Thoracic aorta (tissue), 2 donors: ENCODE measurements at places on chromosomes 4 and X. TPM values are rescaled to one million over a fixed set of nuclear protein-coding genes. Genes with fewer than 3 reads are reported as not detected.

The SOWAHB gene
- total RNA-seq: 0.27 TPM

The STPG2 gene
- total RNA-seq: not detected

The SPANXD gene
- total RNA-seq: not detected

The KLHL4 gene
- 0.95 TPM for total RNA-seq

The GPRASP1 gene
- 36.3 TPM for total RNA-seq

The CHRDL1 gene
- 48.6 TPM for total RNA-seq

The CSN1S1 gene
- not detected for total RNA-seq

The ITIH6 gene
- total RNA-seq: not detected

The TLL1 gene
- total RNA-seq: 3.7 TPM

The MAGEA2 gene
- total RNA-seq: not detected

The ARMCX1 gene
- total RNA-seq: 29.1 TPM

The GPRIN3 gene
- total RNA-seq: 5.7 TPM

- H3K4me3 ChIP-seq: no peak overlapping the region
- no peaks in the 10 kb centered on the region for H3K27me3 ChIP-seq
- peaks cover 5% of the 10 kb centered on the region for H3K4me1 ChIP-seq
- no peak for DNase-seq
- H3K27ac ChIP-seq: no peak overlapping the region
Measured at GRCh38 chr4:10285028-10285427, 168.4 kb upstream of the WDR1 start.

GRCh38 chr4:10164877-10165283 lies 48.3 kb upstream of the WDR1 start:
- no peak for DNase-seq
- H3K27me3 ChIP-seq: no peaks in the 10 kb centered on the region
- no peaks in the 10 kb centered on the region for H3K36me3 ChIP-seq
- no peak overlapping the region for H3K27ac ChIP-seq

DNA sequence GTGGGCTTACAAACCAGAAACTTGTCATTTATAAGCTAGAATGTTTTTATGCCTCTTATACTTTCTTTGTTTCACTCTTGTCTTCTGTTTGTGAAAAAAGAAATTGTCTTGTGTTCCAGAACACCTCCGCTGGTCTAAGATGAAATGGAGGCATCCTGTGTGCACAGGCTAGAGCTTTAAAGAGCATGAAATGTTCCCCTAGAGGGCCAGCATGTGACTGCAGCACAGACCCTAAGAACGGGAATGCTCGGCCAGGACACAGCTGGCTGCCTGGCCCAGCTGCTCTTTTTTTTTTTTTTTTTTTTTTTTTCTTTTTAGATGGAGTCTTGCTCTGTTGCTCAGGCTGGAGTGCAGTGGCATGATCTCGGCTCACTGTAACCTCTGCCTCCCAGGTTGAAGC lies 33.6 kb downstream of the SETD7 start:
- H3K4me1 ChIP-seq: no peaks in the 10 kb centered on the region
- no peak overlapping the region for H3K27ac ChIP-seq
- no peaks in the 10 kb centered on the region for H3K27me3 ChIP-seq
- no peak overlapping the region for H3K4me3 ChIP-seq
- peaks cover 45% of the 10 kb centered on the region for H3K36me3 ChIP-seq

GRCh38 chrX:115957862-115958490 lies 212.6 kb upstream of the AGTR2 start:
- no peak overlapping the region for H3K27ac ChIP-seq
- H3K36me3 ChIP-seq: no peaks in the 10 kb centered on the region
- no peaks in the 10 kb centered on the region for H3K27me3 ChIP-seq
- no peak for DNase-seq
- H3K4me1 ChIP-seq: no peaks in the 10 kb centered on the region

DNA sequence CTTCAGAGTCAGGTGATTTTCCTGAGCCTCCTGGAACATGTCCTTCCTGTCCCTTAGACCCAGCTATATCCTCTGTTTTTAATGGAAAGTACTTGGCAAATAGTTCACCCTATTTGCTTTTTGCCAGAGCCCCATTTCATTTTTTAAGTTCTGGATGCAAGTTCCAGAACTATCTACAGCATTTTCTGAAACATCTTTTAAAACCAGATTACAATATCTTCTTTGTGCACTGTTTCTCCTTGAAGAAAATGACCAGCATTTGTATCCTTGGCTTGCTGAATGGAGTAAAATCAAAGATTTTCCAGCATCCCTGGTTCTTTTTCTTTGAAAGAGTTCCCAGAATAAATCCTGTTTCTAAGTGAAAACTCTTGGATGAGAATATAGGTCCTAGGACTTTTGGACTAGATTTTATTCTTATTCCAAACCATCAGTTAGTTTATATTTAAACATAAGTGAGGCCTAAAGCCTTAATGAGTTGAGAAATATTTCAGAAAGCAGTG lies 224.3 kb downstream of the ANK2 start:
- no peaks in the 10 kb centered on the region for H3K36me3 ChIP-seq
- H3K27me3 ChIP-seq: no peaks in the 10 kb centered on the region
- no peak for DNase-seq

DNA sequence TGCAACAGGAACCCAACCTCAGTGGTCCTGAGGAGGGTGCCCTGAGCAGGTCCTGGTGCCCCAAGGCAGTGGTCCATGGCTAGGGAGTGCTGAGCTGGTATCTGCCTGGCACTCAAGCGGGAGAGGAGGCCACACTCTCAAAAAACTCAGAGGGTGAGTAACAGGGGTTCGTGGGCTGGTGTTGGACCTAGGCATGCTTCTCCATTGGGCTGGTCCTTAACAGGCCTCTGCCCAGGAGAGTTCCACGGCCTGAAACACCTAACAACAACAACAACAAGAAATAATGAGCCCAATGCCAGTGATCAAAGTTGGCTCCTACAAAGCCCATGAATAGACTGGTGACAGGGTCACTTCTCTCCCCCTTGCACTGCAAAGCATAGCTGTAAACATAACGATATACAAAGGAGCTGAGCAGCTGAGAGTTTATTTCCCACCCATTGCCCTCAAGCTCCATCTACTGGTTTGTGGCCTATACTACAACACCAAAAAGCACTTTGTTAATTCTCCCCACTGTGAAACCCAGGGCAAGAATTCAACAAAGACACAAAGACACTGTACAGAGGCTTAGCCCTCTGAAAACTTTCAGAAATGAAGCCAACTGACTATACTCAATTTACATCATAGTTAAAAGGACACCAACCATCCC lies 736.1 kb upstream of the ADGRL3 start:
- H3K4me3 ChIP-seq: no peak overlapping the region
- no peaks in the 10 kb centered on the region for H3K27me3 ChIP-seq
- H3K27ac ChIP-seq: no peak overlapping the region

- H3K27me3 ChIP-seq: no peaks in the 10 kb centered on the region
- H3K4me3 ChIP-seq: no peak overlapping the region
- no peaks in the 10 kb centered on the region for H3K4me1 ChIP-seq
- H3K36me3 ChIP-seq: no peaks in the 10 kb centered on the region
- H3K27ac ChIP-seq: no peak overlapping the region
- DNase-seq: no peak
Measured at GRCh38 chrX:142999199-142999701, 26.5 kb upstream of the SPANXN4 start.

- DNase-seq: no peak
- H3K27ac ChIP-seq: no peak overlapping the region
- no peaks in the 10 kb centered on the region for H3K36me3 ChIP-seq
- no peaks in the 10 kb centered on the region for H3K27me3 ChIP-seq
- no peaks in the 10 kb centered on the region for H3K4me1 ChIP-seq
- no peak overlapping the region for H3K4me3 ChIP-seq
Measured at GRCh38 chrX:35858906-35859305, 60.6 kb upstream of the CFAP47 start.

- H3K4me1 ChIP-seq: peaks cover 5% of the 10 kb centered on the region
- peak within 1 kb of the TSS; percentile 72 for H3K4me3 ChIP-seq
- H3K27ac ChIP-seq: peak within 1 kb of the TSS; percentile 51
- DNase-seq: peak; percentile 28
- H3K36me3 ChIP-seq: no peaks in the 10 kb centered on the region
Measured at GRCh38 chrX:33211356-33212260, at the start of gene DMD. TSS of gene DMD (minus strand) at chrX:33211549. CDS start at chrX:33211312, 237 bp downstream.

- no peak for DNase-seq
- H3K27ac ChIP-seq: no peak overlapping the region
- no peaks in the 10 kb centered on the region for H3K27me3 ChIP-seq
- no peak overlapping the region for H3K4me3 ChIP-seq
- no peaks in the 10 kb centered on the region for H3K4me1 ChIP-seq
Measured at GRCh38 chr4:164949448-164950143, 27.9 kb downstream of the TRIM61 start.

DNA sequence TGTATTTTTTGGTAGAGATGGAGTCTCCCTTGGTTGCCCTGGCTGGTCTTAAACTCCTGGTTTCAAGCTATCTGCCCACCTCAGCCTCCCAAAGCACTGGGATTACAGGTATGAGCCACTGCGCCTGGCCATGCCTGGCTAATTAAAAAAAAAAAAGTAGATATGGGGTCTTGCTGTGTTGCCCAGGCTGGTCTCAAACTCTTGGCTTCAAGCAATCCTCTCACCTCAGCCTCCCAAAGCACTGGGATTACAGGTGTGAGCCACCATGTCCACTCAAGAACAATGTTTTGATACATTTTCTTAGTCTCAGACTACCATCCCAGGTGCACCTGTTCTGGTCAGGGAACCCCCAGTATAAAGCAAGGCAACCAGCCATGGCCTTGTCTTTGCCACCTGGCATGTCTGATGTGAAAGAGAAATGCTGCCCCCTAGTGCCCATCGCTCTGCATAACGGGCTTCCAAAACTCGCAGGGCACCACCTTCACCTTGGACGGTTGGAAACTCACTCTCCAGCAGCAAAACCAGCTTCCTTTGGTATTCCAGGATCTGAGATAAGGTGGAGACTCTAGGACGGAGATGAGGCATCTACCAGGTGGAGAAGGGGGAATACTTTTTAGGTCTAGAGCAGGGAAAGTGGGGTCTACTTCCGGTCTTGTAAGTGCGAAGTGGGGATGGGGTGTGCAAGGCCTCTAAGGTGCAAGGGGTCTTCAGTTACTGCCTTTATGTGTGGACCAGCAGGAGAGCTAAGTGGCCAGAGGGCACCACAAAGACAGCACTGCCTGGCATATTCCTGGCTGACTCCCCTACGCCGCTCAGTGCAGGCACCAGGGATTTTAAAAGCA lies 47.7 kb upstream of the AFAP1 start:
- H3K27ac ChIP-seq: no peak overlapping the region
- H3K4me3 ChIP-seq: no peak overlapping the region
- DNase-seq: peak; percentile 46
- H3K36me3 ChIP-seq: no peaks in the 10 kb centered on the region
- H3K27me3 ChIP-seq: no peaks in the 10 kb centered on the region

- DNase-seq: no peak
- H3K27me3 ChIP-seq: no peaks in the 10 kb centered on the region
- no peak overlapping the region for H3K27ac ChIP-seq
- no peaks in the 10 kb centered on the region for H3K36me3 ChIP-seq
- no peak overlapping the region for H3K4me3 ChIP-seq
- no peaks in the 10 kb centered on the region for H3K4me1 ChIP-seq
Measured at GRCh38 chr4:67869580-67870190, 14.1 kb downstream of the TMPRSS11D start.

GRCh38 chrX:148417934-148418333 lies 82.5 kb upstream of the AFF2 start:
- H3K27me3 ChIP-seq: no peaks in the 10 kb centered on the region
- no peaks in the 10 kb centered on the region for H3K36me3 ChIP-seq
- no peak overlapping the region for H3K4me3 ChIP-seq
- no peak for DNase-seq
- no peak overlapping the region for H3K27ac ChIP-seq
- no peaks in the 10 kb centered on the region for H3K4me1 ChIP-seq

DNA sequence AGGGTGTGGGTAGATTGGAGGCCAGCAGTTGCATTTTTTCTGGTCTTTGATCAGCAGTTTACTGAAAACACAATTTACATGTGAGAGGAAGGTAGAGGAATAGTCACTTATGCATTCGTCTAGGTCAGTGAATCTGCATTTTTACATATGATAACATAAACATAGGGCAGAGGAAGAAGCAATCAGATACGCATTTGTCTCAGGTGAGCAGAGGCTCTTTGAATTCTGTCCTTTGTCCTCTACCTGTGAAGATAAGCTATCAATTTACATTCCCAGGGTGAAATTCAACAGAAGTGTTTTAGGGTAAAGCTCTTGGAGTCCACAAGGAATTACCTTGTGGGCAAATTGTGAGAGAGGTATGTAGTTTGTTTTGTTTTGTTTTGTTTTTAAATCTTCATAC lies 306.5 kb downstream of the MAGEB5 start:
- no peak overlapping the region for H3K4me3 ChIP-seq
- no peak overlapping the region for H3K27ac ChIP-seq
- H3K27me3 ChIP-seq: no peaks in the 10 kb centered on the region
- DNase-seq: no peak
- H3K4me1 ChIP-seq: no peaks in the 10 kb centered on the region
- no peaks in the 10 kb centered on the region for H3K36me3 ChIP-seq

DNA sequence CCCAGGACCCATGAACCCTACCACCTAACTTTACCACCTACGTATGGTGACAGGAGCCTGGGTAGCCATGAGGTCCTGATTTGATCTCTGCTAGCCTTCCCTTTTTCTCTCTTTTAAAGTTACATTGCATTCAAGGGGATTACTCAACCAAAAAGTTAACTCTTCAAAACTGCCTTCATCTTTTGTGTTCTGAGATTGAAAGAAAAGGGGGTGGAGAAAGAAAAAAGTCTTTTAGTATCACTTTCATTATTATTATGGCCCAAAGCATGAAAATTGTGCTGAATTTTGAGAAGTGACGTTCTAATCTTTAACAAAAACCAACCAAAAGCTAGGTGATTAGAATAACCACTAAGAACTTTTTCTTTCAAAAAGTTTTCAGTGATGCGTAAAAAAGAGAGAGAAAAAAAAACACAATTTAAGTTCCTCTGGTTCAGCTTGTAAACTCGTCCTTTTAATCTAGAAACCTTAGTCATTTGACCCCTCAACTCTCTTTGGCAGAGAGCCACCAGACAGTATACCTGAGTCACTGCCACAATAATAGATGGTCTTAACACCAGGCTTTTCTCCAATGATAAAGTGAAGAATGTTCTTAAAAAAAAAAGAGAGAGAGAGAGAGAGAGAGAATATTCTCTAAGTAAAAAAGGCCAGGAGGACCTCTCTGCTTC lies 347.4 kb upstream of the FGF13 start:
- DNase-seq: no peak
- H3K36me3 ChIP-seq: no peaks in the 10 kb centered on the region
- no peak overlapping the region for H3K27ac ChIP-seq
- no peaks in the 10 kb centered on the region for H3K27me3 ChIP-seq

DNA sequence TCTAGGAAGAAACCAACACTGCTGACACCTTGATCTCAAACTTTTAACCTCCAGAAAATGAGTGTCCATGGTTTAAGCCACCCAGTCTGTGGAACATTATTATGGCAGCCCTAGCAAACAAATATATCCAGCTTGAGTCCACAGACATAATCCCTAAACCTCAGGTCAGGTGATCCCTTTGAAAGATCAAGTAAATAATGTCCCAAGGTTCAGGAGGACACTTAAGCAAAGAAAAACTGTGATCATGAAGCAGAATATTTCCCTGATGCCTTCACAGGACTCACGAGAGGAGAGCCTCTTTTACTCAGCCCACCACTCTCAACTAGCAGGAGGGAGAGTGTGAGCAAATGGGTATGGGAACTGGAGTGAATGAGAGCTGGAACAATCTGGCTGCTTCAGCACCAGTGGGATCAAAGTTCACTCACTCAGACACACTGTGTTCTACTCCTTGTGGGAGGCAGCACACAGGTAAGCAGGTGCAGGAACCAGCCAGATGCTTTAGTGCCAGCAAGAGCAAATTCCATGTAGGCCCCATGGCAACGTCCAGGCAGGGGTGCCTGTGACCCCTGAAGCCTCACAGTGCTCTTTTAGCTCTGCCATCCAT lies 608.4 kb downstream of the RAB28 start:
- H3K4me3 ChIP-seq: no peak overlapping the region
- DNase-seq: no peak
- no peaks in the 10 kb centered on the region for H3K4me1 ChIP-seq
- no peak overlapping the region for H3K27ac ChIP-seq
